Lung (tissue), 17 donors: ENCODE measurements at places on chromosomes 7 and 10. TPM values are rescaled to one million over a fixed set of nuclear protein-coding genes. Genes with fewer than 3 reads are reported as not detected.

DNA sequence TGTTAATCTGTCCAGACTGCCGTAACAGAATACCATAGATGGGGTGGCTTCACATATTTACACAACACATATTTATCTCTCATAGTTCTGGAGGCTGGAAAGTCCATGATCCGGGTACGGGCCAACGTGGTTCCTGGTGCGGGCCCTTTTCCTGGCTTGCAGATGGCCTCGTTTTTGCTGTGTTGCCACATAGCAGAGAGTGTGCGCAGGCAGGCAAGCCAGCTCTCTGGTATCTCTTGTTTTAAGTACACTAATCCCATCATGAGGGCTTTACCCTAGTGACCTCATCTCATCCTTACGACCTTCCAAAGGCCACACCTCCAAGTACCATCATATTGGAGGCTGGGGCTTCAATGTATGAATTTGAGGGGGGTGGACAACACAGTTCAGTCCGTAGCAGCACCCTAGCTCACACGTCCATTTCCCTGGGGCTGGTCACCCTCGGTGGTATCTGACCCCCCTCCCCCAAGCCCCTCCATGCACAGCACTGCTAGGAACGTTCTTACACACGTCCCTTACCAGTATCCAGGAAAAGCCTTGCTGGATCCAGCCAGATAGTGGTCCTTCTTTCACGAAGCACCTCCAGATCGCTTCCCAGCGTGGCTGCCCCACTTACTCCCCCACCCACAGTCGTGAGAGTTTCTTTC, 21.5 kb downstream of the CUX1 start:
- H3K36me3 ChIP-seq, result peaks cover 2% of the 10 kb centered on the region
- no peaks in the 10 kb centered on the region for H3K27me3 ChIP-seq
- H3K27ac ChIP-seq, result peak overlapping the region; percentile 4
- no peak overlapping the region for H3K4me3 ChIP-seq
- no peaks in the 10 kb centered on the region for H3K4me1 ChIP-seq

GRCh38 chr10:88715517-88715916, 9.5 kb downstream of the LIPK start:
- H3K4me1 ChIP-seq, result no peaks in the 10 kb centered on the region
- DNase-seq, result no peak
- no peak overlapping the region for H3K27ac ChIP-seq
- H3K4me3 ChIP-seq, result no peak overlapping the region
- H3K36me3 ChIP-seq, result no peaks in the 10 kb centered on the region

DNA sequence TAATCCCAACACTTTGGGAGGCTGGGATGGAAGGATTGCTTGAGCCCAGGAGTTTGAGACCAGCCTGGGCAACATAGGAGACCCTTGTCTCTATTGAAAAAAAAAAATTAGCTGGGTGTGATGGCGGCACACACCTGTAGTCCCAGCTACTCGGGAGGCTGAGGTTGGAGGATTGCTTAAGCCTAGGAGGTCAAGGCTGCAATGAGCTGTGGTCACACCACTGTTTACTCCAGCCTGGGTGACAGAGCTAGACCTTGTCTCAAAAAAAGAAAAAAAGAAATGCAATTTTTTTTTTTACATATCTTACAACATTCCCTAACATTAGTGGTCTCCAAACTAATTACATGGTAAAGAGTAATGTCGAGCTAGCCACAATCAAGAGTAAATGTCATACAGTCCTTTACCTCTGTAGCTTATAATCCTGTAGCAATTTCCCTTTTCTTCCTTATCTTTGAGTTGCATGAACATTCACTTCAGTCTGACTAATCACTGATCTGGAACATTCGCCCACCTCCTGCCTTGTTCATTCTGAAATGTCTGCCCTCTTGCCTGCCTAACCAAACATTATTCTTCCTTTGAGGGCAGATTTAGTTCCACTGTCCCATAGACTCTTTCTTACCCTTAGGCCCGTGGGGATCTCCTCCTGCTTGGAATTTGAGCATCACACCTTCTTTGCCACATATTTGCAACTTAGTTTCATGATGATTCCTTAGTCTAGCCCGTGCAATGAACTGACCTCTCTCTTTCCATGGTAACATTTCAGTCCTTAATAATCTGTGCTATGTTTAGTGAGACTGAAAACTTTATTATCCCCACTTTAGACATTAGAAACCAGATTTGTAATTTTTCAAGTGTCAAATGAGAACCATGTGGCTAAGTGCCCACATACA, 4.8 kb upstream of the VCL start:
- no peak overlapping the region for H3K4me3 ChIP-seq
- H3K4me1 ChIP-seq, result no peaks in the 10 kb centered on the region
- DNase-seq, result no peak
- no peaks in the 10 kb centered on the region for H3K36me3 ChIP-seq
- H3K27me3 ChIP-seq, result no peaks in the 10 kb centered on the region

- no peak overlapping the region for H3K4me3 ChIP-seq
Measured at GRCh38 chr10:60870416-60870728, 73.6 kb downstream of the RHOBTB1 start.

- H3K36me3 ChIP-seq, result no peaks in the 10 kb centered on the region
- DNase-seq, result no peak
- peaks cover 3% of the 10 kb centered on the region for H3K4me1 ChIP-seq
- H3K4me3 ChIP-seq, result no peak overlapping the region
- no peaks in the 10 kb centered on the region for H3K27me3 ChIP-seq
Measured at GRCh38 chr10:113480851-113481502, 71.9 kb upstream of the HABP2 start.

GRCh38 chr10:69963835-69964710, 88.6 kb upstream of the MACROH2A2 start:
- H3K4me1 ChIP-seq, result peaks cover 4% of the 10 kb centered on the region
- H3K36me3 ChIP-seq, result no peaks in the 10 kb centered on the region
- H3K4me3 ChIP-seq, result no peak overlapping the region
- no peak overlapping the region for H3K27ac ChIP-seq
- no peaks in the 10 kb centered on the region for H3K27me3 ChIP-seq

GRCh38 chr7:49707891-49708290, 65.5 kb upstream of the VWC2 start:
- no peak overlapping the region for H3K4me3 ChIP-seq
- H3K27me3 ChIP-seq, result no peaks in the 10 kb centered on the region
- no peak overlapping the region for H3K27ac ChIP-seq
- H3K4me1 ChIP-seq, result no peaks in the 10 kb centered on the region
- DNase-seq, result no peak

- peak; percentile 26 for DNase-seq
- no peaks in the 10 kb centered on the region for H3K4me1 ChIP-seq
- no peaks in the 10 kb centered on the region for H3K36me3 ChIP-seq
- no peaks in the 10 kb centered on the region for H3K27me3 ChIP-seq
- H3K27ac ChIP-seq, result no peak overlapping the region
- H3K4me3 ChIP-seq, result no peak overlapping the region
Measured at GRCh38 chr7:122543891-122544290, 155.0 kb downstream of the RNF133 start.

DNA sequence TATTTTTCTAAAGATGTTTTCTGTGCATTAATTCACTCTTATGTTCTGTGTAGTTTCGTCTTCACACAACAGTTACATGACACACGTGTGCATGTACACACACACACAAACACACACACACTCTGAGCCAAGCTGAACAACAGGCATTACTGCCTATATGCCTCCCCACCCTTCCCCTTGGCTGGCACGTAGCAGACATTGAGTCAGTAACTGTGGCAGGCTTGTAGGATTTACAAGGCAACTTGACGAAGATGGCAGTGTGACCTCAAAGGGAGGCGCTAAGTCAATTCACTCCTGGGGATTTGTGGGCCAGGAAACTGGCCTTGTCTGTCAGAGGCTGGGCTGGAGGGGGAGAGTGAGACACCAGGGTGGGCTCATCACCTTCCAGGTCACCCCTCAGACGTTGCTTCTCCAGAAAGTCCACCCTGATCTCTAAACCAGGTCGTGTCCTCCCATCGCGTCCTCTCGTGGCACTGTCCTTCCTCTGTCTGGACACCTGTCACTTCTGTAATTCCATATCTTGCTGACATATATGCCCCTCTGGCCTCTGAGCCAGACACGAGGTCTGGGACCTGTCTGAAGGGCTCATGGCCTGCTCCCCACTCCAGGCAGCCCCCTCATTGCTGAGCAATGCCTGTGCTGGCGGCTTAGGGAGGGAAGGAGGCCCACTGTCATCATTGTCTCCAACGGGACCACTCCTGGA, 41.1 kb upstream of the INPP5A start:
- no peaks in the 10 kb centered on the region for H3K27me3 ChIP-seq
- no peaks in the 10 kb centered on the region for H3K36me3 ChIP-seq
- H3K4me1 ChIP-seq, result peaks cover 27% of the 10 kb centered on the region
- H3K4me3 ChIP-seq, result no peak overlapping the region
- DNase-seq, result no peak

- peaks cover 7% of the 10 kb centered on the region for H3K4me1 ChIP-seq
- H3K36me3 ChIP-seq, result no peaks in the 10 kb centered on the region
- no peak overlapping the region for H3K27ac ChIP-seq
- H3K27me3 ChIP-seq, result no peaks in the 10 kb centered on the region
- no peak overlapping the region for H3K4me3 ChIP-seq
Measured at GRCh38 chr10:112588225-112588990, 141.4 kb downstream of the VTI1A start.

- H3K4me1 ChIP-seq, result no peaks in the 10 kb centered on the region
- no peaks in the 10 kb centered on the region for H3K27me3 ChIP-seq
- H3K36me3 ChIP-seq, result no peaks in the 10 kb centered on the region
- H3K4me3 ChIP-seq, result no peak overlapping the region
- DNase-seq, result peak; percentile 59
Measured at GRCh38 chr10:88361494-88361893, 221.6 kb downstream of the RNLS start.

DNA sequence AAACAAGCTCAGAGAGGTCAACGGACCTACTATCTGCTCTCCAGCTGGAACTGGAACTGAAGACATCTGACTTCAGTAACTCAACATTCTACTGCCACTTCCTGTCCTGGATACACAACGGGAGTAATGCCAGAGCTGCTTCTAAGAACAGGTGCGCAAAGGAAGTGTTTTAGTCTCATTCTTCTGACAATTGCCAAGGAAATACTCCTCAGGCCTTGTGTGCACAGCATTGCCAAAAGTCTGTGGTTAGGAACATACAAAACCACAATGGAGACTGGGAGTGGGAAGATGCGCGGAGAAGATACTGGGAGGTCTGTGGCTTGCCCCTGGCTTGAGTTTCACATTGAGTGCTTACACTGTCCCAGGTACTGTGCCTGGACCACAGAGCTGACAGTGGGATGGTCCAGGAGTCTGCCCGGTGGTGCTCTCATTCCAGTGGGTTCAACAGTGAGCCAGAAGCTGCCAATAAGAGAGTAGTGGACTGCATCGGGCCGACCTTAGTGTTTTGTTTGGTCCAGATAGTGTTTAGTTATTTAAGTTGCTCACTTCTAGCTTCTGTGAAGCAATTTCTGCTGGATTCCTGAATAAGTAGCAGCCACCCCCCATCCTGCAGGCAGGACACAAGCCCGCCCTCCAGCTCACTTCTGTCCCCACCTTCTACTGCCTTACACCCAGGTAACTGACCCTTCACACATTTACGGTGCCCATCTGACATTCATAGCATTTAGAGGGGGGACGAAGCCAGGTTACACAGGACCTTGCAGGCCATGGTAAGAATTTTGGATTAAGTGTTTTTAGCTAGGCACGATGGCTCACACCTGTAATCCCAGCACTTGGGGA, 10.3 kb downstream of the TBL2 start:
- no peaks in the 10 kb centered on the region for H3K4me1 ChIP-seq
- no peak overlapping the region for H3K4me3 ChIP-seq
- peaks cover 22% of the 10 kb centered on the region for H3K36me3 ChIP-seq
- no peak overlapping the region for H3K27ac ChIP-seq
- no peak for DNase-seq

DNA sequence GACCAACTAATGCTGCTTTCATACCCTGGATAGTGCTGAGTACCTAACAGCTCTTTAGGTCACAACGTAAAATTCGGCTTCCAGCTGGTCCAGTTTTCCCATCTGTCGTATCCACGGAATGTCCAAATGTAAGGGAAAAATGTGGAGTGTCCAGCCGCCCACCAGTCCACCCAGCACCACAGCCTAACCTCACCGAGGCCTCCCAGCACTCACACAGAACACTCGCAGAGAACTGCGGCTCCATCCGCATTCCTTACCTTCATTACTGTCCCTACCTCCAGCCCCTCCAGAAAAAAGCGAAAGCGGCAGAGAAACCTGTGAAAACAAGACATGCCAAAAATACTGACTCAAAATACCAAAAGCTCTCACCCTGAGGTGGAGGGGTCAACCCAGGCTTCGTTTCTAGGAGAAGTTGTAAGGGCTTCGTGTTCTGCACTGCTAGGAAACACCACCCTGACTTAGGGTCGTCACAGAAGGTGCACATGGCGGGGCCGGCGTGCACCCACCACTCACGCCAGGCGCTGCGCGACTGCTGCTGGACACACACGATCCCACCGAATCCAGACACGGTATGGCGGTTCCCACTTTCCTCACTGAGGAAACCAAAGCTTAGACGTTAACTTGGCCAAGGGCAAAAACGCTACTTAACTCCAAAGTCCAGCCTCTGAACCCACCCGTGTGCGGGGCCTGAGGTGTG, 73.9 kb downstream of the AMZ1 start:
- no peak for DNase-seq
- peaks cover 12% of the 10 kb centered on the region for H3K4me1 ChIP-seq
- H3K4me3 ChIP-seq, result no peak overlapping the region

DNA sequence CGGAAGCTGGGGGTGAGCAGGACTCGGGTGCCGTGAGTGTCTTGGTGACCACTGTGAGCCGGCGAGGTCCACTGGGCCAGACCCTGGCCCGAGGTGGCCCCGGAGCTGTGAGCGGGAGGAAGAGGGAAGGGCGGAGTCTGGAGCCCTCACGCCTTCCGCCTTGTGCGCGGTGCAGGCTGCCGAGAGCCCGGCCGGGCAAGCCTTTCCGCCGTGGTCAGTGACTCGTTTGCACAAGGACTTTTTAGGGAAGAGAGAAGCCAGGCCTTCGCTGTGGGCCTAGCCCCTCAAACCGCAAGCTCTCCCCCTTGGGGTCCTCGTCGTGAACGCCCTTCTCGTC, 40.9 kb upstream of the ZNF32 start:
- DNase-seq, result no peak
- peaks cover 16% of the 10 kb centered on the region for H3K27me3 ChIP-seq
- no peaks in the 10 kb centered on the region for H3K4me1 ChIP-seq
- H3K36me3 ChIP-seq, result no peaks in the 10 kb centered on the region

GRCh38 chr7:41882745-41883420, 180.0 kb upstream of the INHBA start:
- no peak overlapping the region for H3K4me3 ChIP-seq
- no peaks in the 10 kb centered on the region for H3K36me3 ChIP-seq
- DNase-seq, result no peak

DNA sequence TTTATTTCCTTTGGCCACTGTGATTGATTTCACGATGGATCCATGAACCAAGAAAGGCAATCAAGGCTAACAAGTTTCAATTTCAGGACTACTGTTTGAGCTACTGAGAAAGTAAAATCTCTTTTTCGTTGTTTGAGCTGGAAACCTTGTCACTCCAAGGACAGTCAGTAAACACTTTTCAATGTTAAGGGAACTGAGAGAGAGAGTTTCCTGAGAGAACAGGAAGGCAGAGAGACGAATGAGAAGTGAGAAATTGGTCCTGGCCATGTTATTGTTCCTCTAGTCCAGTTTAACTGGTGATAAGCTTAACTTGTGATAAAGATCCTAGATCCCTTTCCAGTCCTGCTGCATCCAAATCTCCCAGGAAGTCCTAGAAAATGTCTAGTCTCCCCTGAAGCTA, 909 bp upstream of the AKR1D1 start:
- H3K36me3 ChIP-seq, result no peaks in the 10 kb centered on the region
- H3K27me3 ChIP-seq, result no peaks in the 10 kb centered on the region
- no peak for DNase-seq
- H3K27ac ChIP-seq, result no peak overlapping the region

The IFIT1B gene
- 3.7 TPM for total RNA-seq

The GPR146 gene
- total RNA-seq, result 13.7 TPM

The ABLIM1 gene
- total RNA-seq, result 93.4 TPM

The SFR1 gene
- total RNA-seq, result 9.9 TPM

The COL28A1 gene
- 4.2 TPM for total RNA-seq

The CCDC3 gene
- total RNA-seq, result 10.2 TPM

The MYL10 gene
- not detected for total RNA-seq

The DLX6 gene
- total RNA-seq, result not detected

The OPN1SW gene
- not detected for total RNA-seq
